Smooth muscle cell of the coronary artery (primary cell): ENCODE measurements at places on chromosomes 1 and 21. TPM values are rescaled to one million over a fixed set of nuclear protein-coding genes. Genes with fewer than 3 reads are reported as not detected.

Gene GRIK3
- not detected in 2 replicates for total RNA-seq

Gene IL12RB2
- total RNA-seq, result not detected in 2 replicates

Gene PRDM16
- 3.6 and 11.4 TPM in 2 replicates for total RNA-seq

Gene CCDC17
- total RNA-seq, result 0.35 and 0.45 TPM in 2 replicates

Gene DPH5
- 19.8 and 26.2 TPM in 2 replicates for total RNA-seq

Gene GPR153
- total RNA-seq, result 2.3 and 17.2 TPM in 2 replicates

Gene GIPC2
- 0.15 and 0.59 TPM in 2 replicates for total RNA-seq

Gene SLC9C2
- under 0.01 TPM in 1 of 2 replicates, not detected in the other for total RNA-seq

Gene PSEN2
- total RNA-seq, result 9.6 and 30.0 TPM in 2 replicates
